ENCODE measurements at places on chromosomes 13 and 19.

GRCh38 chr13:24827799-24828198, 63.8 kb downstream of the RNF17 start:
- DNase-seq, result no peak

GRCh38 chr13:40148101-40148500, 492.6 kb downstream of the COG6 start:
- peak; percentile 60 for DNase-seq

DNA sequence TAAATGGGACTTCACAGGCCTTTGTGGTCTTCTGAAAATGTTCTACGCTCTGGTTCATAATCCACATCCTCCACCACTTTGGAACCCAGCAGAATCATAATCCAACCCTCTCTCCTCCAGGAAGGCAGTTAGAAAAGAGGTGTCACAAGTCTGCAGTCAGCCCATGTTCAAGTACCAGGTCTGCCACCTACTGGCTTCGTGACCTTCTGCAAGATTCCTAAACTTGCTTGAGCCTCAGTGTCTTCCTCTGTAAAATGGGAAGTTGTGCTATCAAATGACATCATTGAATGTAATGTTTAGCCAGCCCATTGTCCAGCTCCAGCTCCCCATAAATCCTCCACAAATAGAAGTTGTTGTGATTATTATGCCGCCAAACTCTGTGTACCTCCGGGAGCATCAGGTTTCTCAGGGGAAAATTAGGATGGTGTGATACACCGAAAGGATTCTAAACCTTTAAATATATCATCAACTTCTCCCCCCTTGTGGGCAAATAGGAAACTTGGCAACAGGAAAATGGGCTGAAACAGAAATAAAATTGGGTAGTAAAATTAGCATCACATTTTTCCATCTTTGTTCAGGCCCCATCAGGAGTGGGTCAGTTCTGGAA, 109.7 kb downstream of the NUFIP1 start:
- no peak for DNase-seq

- DNase-seq, result no peak
Observed at GRCh38 chr19:16461630-16462051, 10.1 kb downstream of the EPS15L1 start.

GRCh38 chr19:19461671-19462622, 53.4 kb downstream of the TSSK6 start:
- no peak for DNase-seq

DNA sequence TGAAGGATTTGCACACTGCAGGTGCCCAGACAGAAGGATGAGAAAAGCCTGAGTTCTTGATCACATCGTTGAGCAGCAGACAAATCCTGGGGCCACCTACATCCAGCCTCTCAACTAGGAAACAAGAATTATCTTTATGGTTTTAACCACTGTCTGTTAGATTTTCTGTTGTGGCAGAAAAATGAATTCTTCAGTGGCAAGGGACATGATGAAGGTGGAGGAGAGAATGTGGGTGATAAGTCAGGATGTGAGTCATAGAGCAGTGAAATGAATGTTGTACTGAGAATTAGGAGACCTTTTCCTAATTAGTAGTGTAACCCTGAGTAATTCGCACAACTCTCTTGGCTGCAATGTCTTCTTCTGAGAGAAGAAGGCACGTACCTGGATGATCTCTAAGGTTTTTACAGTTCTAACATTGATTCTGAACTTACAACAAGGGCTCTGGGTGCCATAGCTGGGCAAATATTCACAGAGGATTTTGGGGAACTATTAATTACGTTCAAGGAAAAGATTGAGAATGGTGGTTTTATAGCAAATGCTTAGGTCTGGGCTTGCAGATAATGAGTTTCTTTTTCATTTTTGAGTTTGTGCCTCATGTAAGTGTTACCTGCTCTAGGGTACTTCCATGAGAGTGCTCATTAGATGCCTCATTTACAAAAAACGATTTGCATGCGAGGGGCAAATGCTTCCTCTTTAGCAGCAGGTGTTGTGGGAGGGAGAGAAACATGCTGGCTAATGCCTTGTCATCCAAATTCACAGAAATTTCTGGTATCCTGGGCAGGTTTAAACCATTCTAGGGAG, 111.0 kb upstream of the KL start:
- no peak for DNase-seq

DNA sequence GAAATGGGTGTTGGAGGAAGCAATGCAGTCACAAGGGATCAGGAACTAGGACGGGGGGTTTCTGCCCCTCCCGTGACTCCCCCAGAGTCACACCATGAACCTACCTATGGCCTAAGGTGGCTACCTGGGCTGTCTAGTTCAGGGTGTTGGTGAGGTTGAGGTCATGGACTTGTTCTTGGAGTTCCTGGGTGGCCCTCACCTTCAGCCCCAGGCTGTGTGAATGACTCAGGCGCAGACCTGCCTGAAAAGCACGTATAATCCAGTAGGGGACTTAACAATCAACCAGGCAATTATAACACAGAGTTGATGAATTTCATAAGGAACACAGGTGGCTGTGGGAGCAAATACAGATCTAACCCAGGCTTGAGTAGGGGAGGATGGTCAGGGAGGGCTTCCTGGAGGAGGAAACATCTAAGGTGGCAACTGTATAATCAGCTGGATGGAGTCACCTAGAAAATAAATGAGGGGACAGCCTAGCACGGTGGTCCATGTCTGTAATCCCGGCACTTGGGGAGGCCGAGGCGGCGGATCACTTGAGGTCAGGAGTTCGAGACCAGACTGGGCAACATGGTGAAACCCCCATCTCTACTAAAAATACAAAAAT, 25.6 kb upstream of the ADGRE1 start:
- DNase-seq, result no peak

DNA sequence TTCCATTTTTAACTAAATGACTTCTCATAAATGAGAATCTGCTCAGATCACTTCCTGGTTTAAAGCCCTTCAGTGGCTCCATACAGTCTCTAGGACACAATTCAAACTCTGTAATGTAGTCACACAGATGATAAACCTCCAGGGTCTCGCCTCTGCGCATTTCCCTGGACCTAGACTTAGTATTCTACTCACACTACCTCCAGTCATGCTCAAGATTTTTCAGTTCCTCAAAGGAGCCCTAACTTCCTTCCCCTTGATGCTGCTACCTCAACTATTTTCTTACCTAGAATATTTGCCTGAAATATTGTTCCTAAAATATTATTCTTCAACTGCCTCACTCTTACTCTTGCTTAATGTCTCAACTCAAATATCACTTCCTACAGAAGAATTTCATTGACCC, 86.7 kb upstream of the TPP2 start:
- DNase-seq, result no peak

- DNase-seq, result no peak
Observed at GRCh38 chr19:31232871-31233270, 116.4 kb downstream of the TSHZ3 start.

DNA sequence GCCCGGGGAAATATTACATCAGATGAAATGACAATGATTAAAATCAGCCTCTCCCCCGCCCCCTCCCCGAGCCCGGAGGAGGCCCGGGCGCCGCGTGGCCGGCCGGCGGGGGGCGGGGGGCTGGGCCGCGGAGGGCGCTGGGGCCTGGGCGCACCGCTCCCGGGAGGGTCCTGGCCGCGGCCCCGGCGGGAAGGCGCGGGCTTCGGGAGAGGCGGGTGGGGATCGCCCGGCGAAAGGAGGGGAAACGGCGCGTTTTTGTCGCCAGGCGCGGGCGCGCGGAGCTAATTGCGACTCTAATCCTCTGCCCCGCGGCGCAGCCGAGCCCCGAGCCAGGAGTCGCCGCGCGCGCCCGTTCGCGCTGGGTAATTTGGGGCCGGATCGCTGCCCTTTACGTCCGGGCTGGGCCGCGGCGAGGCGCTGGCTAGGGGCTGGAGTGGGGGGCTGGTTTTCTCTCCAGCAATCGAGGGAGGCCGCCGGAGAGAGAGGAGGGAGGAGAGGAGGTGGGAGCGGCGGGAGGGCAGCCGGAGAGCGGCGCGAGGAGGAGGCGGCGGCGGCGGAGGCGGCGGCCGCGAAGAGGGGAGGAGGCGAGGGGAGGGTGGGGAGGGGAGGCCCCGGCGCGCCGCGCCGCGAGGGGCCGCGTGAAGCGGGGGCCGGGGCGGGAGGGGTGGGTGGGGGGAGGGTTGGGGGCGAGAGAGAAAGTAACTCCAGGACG, at the start of gene KCTD15:
TSS of gene KCTD15 (plus strand) at position 707 of the 712 bp plus-strand sequence. CDS start 3,585 bp downstream, outside the sequence.
- peak; percentile 70 for DNase-seq

- no peak for DNase-seq
Observed at GRCh38 chr19:55098716-55099556, 18.5 kb downstream of the PPP1R12C start.

DNA sequence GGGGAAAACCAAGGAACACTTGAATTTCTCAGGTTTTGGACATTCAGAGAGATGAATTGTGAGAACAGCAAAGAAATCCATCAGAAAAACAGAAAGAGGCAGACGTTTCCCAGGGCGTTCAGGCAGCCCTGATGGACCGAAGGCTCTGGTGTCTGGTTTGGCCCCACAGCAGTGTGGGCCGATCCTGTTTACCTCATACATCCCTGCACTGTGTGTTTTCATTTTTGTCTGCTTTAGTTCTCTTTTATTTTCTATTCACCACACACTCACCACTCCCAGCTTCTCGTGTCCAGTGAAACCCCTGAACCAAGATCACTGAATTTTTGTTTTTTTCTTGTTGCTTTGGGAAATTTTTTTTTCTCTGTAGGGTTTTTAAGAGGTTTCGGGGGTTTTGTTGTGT, 11.9 kb upstream of the WDR18 start:
- no peak for DNase-seq

DNA sequence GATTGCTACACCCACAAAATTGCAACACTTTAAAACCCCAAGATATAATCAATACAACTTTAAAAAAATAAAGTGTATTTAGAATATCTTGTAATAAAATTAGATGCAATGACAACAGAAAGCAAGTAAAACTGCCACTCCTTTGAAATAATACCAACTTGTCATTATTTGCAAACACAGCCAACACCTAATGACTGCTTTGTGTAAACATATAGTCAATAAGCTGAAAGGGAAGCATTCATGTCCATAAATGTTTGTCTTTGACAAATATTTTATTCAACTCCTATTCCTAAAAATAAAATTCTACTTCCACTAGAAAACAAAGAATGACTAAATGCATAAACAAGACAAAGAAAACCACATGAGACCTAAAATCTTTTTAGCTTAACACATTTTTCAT, 6.6 kb downstream of the SMAD9 start:
- DNase-seq, result no peak

DNA sequence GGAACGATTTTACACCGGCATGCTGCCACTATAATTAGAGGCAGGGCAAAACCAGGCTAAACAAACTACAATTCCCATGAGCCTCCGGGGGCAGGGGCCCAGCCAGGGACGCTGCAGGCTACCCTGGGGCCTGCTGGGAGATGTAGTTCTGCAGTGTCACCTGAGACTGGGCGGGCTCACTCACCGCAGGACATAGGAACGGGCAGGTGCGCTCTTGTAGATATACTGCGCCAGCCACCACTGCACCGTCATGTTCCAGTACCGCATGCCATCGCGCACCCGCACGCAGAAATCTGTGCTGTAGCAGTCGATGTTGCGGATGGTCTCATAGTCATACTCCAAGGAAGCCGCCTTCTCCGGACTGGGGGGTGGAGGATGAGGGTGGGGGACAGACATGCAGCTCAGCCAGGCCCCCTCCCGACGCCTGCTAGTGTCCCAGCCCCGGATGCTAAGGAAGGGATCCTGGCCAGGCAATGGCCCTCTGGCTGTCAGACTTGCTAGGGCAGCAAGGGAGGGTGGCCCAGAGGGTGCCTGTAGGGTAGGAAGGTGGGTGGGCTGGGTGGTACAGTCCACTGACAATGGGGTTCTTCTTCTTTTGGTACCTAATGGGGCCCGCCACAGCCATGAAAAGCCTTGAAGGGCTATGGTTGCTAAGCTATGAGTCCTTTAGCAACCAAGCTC, 5.8 kb upstream of the TMC4 start:
- peak; percentile 58 for DNase-seq

DNA sequence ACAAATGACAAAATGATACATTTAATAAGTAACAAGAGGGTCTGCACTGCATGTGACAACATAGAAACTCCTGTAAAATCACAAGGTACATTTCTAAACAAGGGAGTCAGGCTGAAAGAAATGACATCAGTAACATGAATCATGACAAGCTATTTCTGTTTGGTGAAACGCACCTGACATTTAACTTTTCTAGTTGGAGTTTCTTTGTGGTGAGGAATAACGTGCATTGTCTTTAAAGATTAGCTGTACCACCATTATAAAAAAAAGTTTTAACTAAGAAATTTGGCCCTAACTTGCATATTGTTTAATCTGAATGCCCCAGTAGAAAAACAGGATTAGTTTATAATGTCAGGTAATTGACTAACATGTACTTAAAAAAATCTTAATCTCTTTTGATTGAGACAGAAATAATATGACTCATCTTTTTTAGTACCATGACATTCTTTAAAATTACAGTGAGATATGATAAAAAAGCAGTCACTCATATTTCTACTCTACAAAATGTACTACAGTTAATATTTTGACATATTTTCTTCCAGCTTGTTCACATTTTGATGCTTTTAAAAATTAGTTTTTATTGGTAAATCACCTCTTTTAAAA, 418.2 kb downstream of the KLF12 start:
- DNase-seq, result no peak

DNA sequence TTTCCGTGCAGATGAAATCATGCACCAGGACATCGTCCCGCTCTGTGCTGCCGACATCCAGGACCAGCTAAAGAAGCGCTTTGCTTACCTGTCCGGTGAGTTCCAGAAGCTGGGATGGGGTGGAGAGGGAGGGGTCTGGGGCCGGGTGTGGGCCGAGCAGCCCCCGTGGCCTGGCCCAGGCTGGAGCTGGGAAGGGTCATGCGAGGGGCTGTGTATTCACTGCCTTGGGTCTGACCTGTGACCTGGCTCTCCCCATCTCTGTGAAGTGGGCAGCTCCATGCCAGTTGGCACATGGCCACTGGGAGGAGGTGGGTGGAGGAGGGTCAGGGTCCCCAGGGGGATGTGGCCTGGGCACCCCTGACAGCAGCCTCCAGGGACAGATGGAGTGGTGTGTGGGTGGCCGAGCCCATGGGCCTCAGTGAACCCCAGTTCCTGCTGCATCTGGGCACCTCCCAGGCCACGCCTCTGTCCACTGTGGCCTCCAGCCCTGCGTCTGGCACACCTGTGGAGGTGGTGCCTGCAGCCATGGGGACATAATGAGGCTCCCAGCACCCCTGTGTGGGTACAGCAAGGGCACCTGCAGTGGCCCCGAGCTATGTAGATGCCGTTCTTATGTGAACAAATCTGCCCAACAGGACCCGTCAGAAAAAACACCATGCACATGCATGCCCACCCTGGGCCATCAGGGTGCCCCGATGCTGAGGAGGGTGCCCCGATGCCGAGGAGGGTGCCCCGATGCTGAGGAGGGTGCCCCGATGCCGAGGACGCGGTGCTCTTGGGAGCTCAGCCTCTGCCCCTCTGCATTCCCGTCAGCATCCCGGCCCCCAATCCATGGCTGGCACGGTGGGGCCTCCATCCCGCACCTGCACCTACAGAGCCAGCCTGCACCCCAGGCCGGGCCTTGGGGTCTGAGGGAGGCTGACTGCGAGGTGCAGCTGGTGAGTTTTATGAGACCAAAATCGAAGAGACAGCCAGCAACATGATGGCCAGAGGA, 46.0 kb downstream of the MCF2L start:
- DNase-seq, result no peak

DNA sequence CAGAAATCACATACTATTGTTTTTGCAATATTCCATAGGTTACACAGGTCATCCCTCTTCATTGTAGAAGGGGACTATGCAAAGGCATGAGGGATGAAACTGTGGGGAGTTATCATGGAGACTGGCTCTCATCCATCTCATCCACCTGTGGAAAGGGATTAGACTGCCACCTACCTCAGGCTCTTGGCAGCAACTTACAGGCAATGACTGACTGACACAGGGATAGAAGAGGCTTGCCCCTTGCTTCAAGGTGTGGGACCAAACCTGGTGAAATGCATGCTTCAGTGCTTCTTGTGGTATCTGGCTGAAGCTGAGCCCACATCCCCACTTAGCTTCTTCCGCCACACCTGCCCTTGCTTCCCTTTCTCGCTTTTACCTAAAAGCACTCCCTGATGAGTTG, 341.3 kb downstream of the GPC5 start:
- no peak for DNase-seq
